ENCODE measurements at places on chromosomes 1 and 21.

- peak; percentile 81 for DNase-seq
Observed at GRCh38 chr1:44786138-44786840, 1.7 kb downstream of the BEST4 start.

DNA sequence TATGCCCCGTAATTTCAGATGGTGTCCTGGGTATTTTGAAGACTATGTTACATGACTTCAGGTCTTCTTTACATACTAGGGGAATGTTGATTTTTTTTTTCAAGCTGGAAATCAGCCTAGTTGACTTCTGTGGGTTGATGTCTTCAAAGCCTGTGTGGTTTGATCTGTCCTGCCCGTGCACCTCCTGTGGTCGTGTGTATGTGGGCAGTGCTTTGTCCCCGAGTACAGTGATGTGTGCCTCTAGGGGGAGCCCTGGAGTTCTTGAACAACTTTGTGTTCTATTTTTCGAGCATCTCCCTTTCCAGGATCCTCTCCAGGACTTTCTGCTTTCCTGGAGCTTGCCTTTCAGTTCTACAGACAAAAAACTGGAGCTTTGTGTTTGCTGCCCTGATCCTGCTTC, 28.9 kb downstream of the OBSCN start:
- DNase-seq = peak; percentile 68

- no peak for DNase-seq
Observed at GRCh38 chr1:240287722-240288121, 196.0 kb downstream of the FMN2 start.

- DNase-seq = peak; percentile 94
Observed at GRCh38 chr1:85137660-85138059, 63.2 kb downstream of the SYDE2 start.

GRCh38 chr1:26286064-26286416, 6.2 kb downstream of the SH3BGRL3 start:
- no peak for DNase-seq

GRCh38 chr1:247337250-247337746, 5.6 kb upstream of the ZNF496 start:
- DNase-seq = no peak

- DNase-seq = no peak
Observed at GRCh38 chr1:29238620-29239002, 2.3 kb downstream of the PTPRU start.

DNA sequence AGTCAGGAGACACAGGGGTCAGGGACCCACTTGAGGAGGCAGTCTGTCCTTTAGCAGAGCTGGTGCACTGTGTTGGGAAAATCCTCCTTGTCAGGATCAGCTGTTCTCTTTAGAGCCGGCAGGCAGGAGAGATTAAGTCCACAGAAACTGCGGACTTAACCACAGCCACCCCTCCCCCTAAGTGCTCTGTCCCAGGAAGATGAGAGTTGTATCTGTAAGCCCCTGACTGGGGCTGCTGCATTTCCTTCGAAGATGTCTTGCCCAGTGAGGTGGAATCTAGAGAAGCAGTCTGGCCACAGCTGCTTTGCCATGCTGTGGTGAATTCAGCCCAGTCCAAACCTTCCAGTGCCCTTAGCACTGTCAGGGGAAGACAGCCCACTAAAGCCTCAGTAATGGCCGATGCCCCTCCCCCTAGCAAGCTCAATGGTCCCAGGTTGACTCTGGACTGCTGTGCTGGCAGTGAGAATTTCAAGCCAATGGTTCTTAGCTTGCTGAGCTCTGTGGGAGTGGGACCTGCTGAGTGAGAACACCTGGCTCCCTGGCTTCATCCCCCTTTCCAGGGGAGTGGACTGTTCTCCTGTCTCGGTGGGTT, 172.8 kb downstream of the ST6GALNAC3 start:
- no peak for DNase-seq

- no peak for DNase-seq
Observed at GRCh38 chr1:69710484-69711189, 142.9 kb downstream of the LRRC7 start.

GRCh38 chr1:36944883-36945282, 89.4 kb downstream of the GRIK3 start:
- DNase-seq = no peak

DNA sequence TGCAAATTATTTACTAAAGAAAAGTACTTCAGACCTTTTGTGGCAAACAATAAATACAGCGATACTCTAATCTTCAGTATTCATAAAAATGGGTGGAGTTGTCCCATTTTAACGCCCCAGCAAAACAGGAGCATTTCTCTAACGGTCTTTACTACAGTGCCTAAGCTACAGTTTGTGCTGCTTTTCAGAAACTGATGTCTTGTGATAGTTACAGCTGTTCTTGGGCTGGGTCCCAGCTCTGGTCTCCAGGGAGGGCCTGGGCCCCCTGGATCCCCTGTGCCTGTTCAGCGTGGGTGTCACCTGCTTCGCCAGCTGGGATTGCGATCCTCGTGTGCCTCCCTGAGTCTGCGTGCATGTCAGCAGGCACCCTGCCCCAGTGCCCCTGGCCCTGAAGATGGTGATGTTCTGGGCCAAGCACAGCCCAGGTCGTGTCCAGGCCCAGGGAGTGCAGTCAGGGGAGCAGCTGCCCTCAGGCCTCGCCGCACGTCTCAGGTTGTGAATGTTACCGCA, 64.0 kb upstream of the DIP2A start:
- no peak for DNase-seq

- DNase-seq = no peak
Observed at GRCh38 chr1:111236379-111236778, 8.9 kb downstream of the CHI3L2 start.

GRCh38 chr1:239560921-239561320, 174.6 kb downstream of the CHRM3 start:
- no peak for DNase-seq

DNA sequence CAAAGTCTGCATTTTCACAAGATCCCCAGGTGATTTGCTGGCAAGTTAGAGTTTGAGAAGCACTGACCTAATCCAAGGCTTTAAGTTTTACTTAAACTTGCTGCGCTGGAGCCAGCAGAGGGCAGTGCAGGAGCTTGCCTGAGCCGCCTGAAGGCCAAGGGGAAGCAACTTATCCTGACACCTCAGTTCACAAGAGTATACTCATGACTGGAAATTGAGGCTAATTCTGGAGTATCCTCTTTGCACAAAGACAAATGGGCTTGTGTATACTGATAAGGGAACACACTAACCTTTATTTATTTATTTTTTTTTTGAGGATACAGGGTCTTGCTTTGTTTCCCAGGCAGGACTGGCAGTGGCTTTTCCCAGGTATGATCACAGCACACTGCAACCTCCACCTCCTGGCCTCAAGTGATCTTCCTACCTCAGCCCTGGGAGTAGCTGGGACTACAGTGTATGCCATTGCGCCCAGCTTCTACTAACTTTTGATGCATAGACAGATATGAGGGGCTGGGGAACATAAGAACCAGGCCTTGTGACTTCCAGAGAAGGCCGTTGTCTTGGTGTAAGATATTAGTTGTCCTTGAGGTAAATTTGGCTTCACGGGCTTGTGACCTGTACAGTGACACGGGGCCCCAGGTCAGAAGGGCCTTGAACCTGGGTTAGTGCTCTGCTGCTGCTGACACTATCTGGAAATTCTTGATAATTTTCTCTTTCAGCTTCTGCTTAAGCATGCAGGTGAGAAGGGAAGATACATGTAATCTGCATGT, 29.0 kb upstream of the SLAMF1 start:
- peak; percentile 65 for DNase-seq

- DNase-seq = no peak
Observed at GRCh38 chr21:34008618-34009017, 64.8 kb upstream of the MRPS6 start.

DNA sequence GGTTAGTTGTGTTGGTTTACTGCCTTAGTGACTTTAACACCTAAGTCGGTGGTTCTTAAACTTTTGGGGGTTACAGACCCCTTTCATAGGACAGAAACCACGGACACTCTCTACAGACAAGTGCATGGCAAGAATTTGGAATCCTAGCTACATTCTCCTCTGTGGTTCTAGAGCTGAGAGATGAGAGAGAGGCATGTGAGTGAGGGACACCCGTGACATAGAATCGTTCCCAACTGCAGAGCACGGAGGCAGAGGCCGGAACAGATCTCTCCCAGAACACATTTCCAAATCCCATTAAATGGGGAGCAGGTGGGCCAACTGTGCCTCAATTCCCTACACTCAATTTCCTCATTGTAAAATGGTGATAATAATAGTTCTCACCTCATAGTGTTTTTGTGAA, 60.7 kb downstream of the DAB1 start:
- DNase-seq = no peak

DNA sequence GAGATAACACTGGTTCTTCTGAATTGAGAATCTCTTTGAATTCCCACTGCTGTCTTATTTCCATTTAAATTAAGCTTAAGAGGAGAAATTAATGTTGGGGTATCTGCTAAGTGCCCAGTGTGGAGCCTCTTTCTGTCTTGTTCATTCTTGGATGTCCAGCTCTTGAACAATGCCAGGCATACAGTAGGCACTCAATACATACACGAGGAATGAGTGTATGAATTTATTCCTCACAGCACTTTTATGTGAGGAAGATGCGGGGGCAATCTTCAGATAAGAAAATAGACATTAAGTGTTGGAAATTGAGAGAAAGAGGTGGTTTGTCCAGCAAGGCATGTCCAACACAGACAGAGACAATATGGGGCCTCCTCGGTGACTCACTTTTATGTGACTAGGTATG, 11.8 kb upstream of the ATF3 start:
- DNase-seq = no peak

- DNase-seq = peak; percentile 43
Observed at GRCh38 chr1:210232511-210233215, at the start of gene SERTAD4. Gene SERTAD4 (plus strand): TSS chr1:210232796. CDS start chr1:210237961, 5,165 bp downstream.

DNA sequence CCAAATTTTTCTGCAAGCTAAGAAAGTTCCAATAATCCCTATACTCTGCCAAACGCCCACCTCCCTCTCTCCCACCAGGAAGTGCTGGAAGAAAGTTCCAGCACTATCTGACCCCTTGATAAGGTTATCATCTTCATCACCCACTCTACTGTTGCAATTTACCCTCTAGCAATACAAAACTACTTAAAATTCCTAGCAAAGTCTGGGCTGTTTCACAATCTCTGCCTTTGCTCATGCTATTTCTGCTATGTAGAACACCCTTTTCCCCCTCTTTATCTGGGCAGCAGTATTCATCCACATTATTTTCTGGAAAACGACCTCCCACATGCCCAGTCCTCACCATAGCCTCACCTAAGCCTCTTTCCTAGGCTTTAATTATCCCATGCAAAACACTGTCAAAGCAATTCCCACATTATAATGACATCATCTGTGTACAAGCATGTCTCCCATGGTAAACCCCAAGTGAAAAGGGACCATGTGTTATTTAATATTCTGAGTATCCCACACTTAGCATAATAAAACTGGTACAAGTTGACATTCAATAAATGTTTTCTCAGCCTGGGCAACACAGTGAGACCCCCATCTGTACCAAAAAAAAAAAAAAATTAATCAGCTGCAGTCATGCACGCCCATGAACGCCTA, 12.0 kb downstream of the F11R start:
- no peak for DNase-seq

DNA sequence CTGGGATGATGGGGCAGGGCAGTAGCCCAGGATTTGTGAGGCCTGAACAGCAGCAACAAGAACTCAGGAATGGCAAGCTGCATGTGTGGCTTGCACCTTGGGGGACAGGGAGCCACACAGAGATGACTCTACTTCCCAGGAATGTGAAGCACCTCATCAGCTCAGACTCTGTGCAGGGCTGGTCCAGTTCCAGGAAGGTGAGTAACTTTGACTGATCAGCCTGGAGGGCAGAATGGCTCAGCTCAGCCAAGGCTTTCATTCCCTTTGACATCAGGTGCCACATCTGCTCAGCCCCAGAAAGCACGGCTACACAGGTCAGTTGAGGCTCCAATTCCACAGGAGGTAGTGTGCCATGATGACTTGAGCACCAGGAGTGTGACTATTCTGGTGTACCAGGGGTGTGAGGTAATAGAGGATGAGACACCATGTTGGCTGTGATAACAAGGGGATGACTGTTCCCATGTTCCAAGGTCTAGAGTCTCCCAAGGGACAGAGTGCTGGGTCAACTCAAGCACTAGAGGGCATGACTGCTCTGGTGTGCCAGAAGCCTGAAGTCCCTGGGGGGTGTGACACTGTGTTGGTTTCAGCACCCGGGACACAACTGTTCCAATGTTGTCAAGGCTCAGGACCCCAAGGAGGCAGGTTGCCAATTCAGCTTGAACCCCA, 625.8 kb upstream of the ADGRL2 start:
- no peak for DNase-seq

DNA sequence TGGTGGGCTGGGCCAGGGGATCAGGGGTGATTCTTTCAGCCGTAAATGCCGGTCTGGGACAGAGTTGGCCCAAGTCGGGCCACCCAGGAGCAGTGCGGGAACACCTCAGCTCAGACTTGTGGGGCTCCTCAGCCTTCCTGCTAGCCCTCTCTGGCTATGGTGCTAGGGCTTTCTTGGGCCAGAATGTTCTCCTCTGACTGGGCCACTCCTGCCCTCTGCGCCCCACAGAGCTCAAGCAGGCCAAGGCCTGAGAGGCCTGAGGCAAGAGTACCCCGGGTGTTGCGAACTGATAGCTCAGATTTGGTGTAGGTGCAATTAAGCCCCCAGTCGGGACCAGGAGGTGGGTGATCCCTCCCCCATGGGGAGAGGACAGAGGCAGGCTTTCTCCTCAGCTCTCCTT, 51.8 kb downstream of the LGR6 start:
- DNase-seq = no peak

DNA sequence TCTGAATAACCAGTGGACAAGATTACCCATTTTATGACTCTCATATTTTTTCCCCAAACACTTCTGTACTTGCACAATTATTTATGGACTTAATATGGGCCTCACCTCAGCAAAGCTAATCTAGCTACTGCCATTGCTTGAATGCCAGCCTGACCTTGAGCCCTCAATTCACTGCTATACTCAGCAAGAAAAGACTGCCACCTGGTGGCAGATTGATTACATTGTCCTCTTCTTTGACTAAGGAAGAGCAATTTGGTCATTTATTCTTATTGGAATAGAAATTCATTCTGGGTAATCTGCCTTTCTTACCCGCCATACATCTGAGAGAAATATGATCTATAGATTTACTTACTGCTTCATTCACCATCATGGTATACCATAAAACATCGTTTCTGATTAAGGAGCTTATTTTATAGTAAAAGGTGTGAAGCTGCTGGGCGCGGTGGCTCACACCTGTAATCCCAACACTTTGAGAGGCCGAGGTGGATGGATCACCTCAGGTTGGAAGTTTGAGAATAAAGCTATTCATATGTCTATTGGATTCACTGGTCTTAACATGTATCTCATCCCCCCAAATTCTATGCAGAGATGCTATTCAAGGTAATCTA, 32.9 kb upstream of the DIPK1A start:
- peak; percentile 94 for DNase-seq

- peak; percentile 57 for DNase-seq
Observed at GRCh38 chr21:44845418-44846223, 27.8 kb upstream of the SUMO3 start.

DNA sequence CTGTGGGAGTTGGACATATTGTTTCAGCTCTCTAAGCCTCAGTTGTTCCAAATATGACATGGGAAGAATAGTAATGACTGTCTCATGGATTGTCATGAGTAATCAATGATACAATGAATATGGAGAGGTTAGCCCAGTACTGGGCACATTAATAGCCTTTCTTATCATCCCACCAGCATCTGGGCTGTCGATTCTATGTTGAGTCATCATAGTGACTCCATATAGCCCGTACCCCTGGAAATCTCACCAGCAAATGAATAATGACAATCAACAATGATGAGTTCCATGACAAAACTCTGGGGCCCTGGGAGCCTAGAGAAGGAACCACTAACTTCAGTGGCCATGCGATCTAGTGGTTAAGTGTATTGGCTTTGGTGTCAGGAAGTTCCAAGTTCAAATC, 39.7 kb upstream of the GJB5 start:
- no peak for DNase-seq
